CD4-positive, alpha-beta T cell treated with Interleukin-17A for 1 hour (primary cell): ENCODE measurements at places on chromosomes 16 and 17.

GRCh38 chr17:15133143-15133542, 132.0 kb downstream of the PMP22 start:
- DNase-seq: no peak

- no peak for DNase-seq
These were observed 8.1 kb upstream of the CBX2 start for GRCh38 chr17:79769570-79770506.

DNA sequence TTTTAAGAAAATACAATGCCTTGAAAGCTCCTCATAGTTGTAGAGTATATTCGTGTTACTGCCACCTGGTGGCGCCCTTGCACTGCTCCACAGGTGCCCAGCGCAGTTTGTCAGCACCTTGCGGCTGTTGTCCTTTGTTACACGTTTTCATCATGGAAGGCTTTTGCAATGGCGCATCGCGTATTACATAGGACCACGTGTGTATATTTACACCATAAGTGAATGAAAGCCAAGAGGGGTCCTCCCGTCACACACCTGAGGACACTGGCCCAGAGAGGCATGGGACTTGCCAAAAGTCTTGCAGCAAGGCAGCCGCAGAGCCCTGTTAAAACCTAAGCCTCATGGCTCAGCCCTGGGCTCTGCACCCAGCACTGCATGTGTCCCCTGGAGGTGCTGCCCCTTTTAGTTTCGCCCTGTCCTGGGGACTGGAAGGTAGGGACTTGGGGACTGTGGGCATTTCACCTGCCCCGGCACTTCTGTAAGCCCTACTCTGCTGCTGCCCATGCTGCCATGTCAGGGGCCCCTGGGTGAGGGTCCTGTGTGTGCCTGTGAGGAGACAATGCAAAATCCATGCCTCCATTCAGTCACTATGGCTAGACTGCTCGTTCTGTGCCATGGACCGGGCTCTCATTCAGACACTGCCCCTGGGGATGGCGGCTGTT, 24.3 kb downstream of the POLR3E start:
- DNase-seq: peak; percentile 79

- no peak for DNase-seq
These were observed 11.1 kb downstream of the ITGA3 start for GRCh38 chr17:50066995-50067394.

DNA sequence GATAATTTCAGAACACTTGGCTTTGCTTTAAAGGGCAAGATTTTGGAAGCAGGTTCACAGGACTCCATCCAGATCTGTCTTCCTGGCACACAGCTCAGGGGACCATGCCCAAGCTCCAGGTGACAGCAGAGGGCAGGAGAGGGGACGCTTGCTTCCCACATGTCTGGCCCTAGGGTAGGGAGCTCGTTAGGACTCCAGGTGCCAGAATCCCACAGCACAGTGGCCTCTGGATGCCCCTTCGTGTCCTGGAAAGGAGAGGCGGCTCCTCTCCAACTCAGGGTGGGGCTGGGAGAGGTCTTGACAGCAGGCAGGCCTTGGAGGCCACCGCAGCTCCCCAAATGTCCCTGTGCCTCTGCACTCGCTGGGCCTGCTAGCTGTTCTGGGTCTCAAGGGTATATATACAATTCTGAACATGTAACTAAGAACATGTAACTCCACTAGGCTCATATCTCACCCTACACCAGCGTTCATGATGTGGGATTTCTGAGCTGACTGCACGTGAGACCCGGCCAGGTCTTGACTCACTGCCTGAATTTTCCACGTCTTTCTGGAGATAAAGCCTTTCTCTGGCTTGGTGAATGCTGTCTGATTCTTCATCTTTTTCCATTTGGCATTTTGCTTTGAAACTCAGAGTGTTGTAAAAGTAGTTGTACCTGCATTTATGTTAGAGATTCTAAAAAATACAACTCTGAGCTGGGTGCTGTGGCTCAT, 52.8 kb downstream of the MARCHF10 start:
- DNase-seq: no peak

- DNase-seq: no peak
These were observed 103.4 kb upstream of the TOX3 start for GRCh38 chr16:52650318-52650717.

- no peak for DNase-seq
These were observed 87.8 kb downstream of the CRISPLD2 start for GRCh38 chr16:84907575-84907974.

GRCh38 chr17:66326476-66327047, 24.1 kb downstream of the PRKCA start:
- DNase-seq: no peak

- DNase-seq: no peak
These were observed 229.3 kb downstream of the C16orf78 start for GRCh38 chr16:49602976-49603310.

- DNase-seq: no peak
These were observed 19.3 kb downstream of the OGFOD1 start for GRCh38 chr16:56470666-56471065.

DNA sequence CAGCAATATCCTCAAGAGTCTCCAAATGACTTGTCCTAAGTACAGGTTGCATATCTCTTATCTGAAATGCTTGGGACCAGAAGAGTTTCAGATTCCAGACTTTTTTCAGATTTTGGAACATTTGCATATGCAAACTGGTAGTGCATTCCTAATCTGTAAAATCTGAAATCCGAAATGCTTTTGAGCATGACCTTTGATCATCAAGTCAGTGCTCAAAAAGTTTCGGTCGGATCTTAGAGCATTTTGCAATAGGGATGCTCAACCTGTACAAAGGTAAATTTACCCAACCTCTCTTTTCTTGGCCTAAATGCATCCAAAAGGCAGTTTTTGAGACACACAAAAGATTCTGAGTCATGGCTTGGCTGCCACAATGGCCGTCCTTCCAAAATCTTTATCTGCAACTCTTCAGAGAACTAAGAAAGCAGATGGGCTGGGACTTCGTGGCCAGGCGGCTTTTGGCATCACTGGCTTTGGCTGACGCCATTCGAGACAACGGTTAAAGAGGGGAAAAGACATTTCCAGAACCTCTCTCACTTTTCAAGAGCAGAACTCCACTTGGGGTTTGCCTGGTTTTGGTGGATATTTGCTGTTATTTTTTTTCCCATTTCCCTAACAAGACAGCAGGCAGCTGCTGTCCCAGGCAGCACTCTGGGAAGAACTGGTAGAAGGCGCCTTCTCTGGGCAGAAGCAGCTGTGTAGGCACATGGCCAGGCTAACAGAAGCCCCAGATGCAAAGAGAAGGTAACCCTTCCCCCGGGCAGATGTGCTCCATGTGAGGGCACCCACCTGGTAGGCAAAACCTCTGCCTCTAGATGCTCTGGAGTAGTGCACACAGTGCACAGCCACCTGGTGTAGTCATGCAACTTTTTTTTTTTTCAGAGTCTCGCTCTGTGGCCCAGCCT, 8.9 kb downstream of the CPPED1 start:
- no peak for DNase-seq

DNA sequence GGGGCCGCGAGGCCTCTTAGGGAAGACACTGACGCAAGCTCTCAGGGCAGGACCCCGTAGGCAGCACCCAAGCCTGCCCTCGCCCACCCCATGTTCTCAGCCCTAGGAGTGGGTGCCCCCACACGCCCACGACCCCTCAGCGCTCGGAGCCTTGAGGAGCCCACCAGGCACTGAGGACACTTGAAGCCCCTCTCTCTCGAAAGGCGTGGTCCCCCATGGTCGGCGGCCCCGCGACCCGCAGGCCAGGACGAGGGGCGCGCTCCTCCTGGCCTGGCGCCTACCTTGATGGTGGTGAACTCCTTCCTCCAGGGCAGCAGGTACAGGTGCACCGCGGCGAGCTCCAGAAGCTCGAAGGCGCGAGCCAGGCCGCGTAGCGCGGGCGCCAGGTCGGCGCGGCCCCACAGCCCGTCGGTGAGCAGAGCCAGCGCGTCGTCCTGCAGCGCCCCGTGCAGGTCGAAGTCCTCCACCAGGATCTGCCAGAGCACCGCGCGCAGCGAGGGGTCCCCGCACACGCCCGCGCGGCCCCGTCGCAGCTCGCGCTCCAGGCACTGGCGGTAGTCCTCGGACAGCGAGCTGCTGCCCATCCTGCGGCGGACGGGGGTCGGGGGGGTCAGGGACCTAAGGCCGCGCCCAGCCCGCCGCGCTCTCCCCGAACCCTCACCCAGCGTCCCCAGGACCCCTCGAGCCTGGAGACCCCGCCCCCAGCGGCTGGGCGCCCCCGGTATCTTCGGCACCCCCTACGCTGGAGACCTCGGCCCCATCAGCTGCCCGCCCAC, 668 bp downstream of the SPATA2L start:
- peak; percentile 59 for DNase-seq

- no peak for DNase-seq
These were observed 211.1 kb upstream of the CHMP6 start for GRCh38 chr17:80780381-80781198.

DNA sequence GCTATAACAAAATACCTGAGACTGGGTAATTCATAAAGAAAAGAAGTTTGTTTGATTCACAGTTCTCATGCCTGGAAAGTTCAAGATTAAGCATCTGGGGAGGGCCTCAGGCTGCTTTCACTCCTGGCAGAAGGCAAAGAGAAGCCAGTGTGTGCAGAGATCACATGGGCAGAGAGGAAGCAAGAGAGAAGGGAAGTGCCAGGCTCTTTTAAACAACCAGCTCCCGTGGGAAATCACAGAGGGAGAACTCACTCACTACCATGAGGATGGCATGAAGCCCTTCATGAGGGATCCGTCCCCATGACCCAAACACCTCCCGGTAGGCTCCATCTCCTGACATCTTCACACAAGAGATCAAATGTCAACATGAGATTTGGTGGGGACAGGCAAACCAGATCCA, 501.6 kb downstream of the MAF start:
- DNase-seq: no peak

DNA sequence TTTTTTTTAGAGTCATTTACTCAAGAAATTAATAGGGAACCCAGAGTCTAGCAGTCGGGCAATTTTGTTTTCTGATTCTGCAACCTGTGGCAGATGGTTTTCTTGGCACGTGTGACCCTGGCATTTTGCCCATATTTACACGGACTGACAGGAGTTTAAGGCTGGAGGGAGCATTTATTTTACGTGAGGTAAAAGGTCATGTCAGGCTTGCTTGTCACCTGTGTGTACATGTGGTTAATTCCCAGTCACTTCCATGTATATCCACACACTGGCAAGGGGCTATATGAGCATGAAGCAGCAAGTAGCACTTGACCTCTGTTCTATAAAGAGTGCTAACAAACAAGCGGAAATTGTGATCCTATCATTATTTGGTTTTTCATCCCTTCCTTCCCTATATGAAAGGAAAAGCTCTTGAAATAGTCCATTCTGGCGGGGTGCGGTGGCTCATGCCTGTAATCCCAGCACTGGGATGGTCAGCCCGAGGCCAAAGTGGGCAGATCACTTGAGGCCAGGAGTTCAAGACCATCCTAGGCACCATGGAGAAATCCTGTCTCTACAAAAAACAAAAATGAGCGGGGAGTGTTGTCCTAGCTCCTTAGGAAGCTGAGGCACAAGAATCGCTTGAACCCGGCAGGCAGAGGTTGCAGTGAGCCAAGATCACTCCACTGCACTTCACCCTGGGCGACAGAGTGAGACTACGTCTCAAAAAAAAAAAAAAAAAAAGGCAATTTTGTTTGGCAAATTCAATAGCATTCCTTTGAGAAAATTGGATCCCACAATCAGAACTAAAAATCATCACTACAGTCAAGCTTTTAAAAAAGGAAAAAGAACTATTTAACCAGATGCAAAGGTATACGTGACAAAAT, 2.1 kb downstream of the SPAG9 start:
- DNase-seq: no peak

DNA sequence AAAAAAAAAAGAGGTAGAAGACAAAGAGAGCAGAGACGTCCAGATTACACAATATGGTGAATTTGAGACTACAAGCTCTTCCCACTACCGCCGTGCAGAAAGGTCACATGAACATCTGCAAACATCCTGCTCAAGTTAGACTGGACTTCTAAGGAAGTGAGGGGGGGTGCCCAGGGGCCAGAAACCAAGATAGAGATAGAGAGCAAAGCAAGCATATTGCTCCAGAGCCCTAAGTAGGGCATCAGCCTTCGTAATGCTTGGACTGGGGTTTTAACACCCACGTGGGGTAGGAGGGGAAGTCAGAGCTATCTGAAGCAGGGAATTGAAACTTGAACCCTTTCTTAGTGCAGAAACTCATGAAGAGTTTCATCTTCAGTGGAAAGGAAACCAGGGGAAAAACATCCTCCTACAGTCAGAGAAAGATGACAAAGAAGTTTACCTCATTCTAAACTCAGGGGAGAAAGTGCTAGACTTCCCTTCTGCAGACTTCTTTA, 8.7 kb downstream of the CLEC19A start:
- peak; percentile 5 for DNase-seq

- no peak for DNase-seq
These were observed 26.7 kb downstream of the WNT9B start for GRCh38 chr17:46878055-46878454.

- no peak for DNase-seq
These were observed 106.2 kb downstream of the SNX11 start for GRCh38 chr17:48213797-48214196.

DNA sequence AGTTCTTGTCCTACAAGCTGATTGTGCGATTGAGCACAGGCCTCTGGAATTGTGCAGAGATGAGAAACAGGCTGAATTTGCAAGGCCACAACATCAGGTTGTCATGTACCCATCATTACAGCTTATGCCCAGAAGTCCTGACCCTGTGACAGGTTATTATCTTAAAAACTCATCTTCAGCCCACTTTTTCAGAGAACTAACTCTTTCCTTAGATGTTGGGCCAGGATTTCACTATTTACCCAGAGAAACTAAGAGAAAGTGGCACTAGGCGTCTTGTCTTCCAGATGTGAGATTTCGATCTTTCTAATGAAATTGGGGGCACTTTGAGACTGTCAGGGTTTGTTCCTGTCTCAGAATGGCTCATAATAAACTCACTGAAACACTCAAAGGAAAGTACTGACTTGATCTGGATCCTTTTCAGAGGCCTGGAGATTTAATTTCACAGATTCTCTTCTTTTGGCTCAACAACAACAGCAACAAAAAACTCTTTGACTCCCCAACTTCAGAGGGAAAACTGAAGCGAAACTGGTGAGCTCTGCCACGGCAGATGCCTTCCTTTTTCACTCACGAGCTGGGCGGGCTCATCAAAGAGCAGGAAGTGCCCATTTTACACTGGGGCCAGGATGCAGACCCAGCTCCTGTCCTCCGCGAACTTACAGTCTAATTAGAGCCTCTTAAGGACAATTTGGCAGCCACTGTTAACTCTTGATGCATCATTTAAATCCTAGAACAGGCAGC, 17.7 kb upstream of the SLC12A3 start:
- no peak for DNase-seq

DNA sequence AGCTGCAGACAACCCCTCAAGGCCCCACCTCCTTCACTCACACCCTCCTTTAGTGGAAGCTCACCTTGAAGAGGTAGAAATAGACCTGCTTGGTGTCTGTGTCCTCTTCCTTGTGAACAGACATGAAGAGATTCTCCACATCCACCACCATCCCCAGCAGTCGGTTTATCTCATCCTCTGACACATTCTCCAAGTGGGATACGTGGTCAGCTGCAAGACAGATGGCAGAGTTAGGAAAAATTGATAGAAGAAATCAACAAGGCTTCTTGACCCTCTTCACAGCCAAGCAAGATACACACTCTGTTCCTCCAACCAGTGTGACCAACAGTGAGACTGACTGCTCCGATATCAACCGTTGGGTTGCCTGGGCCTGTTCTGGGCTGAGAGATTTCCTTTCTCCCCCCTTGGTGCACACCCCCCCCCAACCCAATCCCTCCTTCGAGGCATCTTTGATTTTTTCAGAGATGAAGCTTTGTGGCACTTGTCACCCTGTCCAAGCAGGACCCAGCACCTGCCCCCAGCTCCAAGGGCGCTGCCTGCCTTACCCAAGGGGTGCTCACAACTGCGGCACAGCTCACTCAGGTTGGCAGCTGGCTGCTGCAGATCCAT, 902 bp downstream of the KAT2A start:
- DNase-seq: no peak

GRCh38 chr17:40417258-40417608, 463 bp downstream of the TOP2A start:
- DNase-seq: no peak
